ENCODE measurements at places on chromosomes 13 and 19. TPM values are rescaled to one million over a fixed set of nuclear protein-coding genes. Genes with fewer than 3 reads are reported as not detected.

LILRA5 gene
- not detected for polyA plus RNA-seq

SPRED3 gene
- polyA plus RNA-seq = 0.62 TPM

MUC16 gene
- 0.15 TPM for polyA plus RNA-seq

ELSPBP1 gene
- not detected for polyA plus RNA-seq

ANGPTL4 gene
- not detected for polyA plus RNA-seq

ATF5 gene
- 0.73 TPM for polyA plus RNA-seq

MCEMP1 gene
- not detected for polyA plus RNA-seq

LRRC63 gene
- 0.67 TPM for polyA plus RNA-seq

PLPP2 gene
- not detected for polyA plus RNA-seq

N4BP2L1 gene
- 6.6 TPM for polyA plus RNA-seq

KLK10 gene
- 3.9 TPM for polyA plus RNA-seq

PEG3 gene
- 78.4 TPM for polyA plus RNA-seq

FBN3 gene
- polyA plus RNA-seq = not detected

ONECUT3 gene
- not detected for polyA plus RNA-seq

SLC5A5 gene
- not detected for polyA plus RNA-seq

ZNF285 gene
- 12.3 TPM for polyA plus RNA-seq
